Activated naive CD4-positive, alpha-beta T cell treated with anti-CD3 and anti-CD28 coated beads, Interleukin-2, amount 50 U/mL, for 72 hours (primary cell): ENCODE measurements at places on chromosomes 4 and X.

GRCh38 chr4:115678425-115678941 lies 565.1 kb upstream of the NDST4 start:
- DNase-seq: no peak

DNA sequence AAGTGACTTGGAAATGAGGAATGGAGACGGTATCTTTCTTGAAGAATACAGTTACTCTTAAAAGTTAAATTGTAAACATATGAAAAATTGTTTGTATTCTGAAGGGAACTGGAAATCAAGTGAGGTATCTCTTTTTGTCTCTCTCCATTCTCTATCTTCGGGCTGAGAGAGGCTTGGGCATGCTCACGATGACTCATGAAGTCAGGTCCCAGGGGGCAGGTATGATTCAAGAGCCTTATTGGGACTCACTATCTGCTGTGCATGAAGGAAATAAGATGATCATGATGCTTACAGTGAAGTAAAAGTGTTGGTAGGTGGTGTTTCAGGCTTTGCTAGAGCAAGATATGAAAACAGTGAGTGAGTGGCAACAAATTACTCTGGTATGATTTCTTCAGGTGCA lies 200.4 kb upstream of the PITX2 start:
- no peak for DNase-seq

DNA sequence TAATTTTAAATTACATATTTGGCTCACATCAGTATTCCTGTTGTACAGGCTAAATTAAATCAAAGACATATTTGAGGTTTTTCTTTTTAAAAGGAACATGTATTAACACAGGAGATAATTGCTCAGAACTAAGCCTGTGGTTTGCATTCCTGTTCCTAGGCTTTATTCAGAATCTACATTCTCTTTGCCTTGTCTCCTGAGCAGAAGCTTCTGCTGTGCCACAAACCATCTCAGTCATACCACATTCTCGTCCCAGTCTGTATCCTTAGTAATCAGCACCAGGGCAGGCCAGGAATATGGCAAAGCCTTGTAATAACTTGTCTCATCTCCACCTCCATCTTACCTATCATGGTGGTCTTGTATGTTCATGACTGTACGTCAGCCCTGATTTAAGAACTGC lies 162.8 kb downstream of the ARHGAP24 start:
- no peak for DNase-seq

DNA sequence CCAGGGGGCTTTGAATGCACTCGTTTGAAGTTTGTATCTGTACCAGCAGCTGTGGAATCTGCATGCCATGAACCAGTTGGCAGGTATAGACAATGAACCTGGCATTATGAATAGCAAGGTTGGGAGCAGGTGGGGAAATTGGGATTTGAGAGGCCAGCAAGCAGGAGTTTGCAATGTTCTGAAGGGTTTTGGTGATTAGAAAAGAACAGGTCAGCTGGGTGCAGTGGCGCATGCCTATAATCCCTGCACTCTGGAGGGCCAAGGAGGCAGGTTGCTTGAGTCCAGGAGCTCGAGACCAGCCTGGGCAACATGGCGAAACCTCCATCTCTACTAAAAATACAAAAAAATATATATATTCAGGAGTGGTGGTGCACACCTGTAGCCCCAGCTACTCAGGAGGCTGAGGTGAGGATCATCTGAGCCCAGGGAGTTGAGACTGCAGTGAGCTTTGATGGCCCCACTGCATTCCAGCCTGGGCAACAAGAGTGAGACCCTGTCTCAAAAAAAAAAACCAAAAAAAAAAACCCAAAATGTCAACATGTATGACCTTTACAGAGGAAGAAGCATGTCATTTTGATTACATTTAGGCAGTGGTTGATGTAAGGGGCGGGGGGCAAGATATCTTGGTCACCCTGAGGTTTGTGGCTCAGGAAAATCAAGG lies 63.9 kb downstream of the TSC22D3 start:
- no peak for DNase-seq
